ENCODE measurements at places on chromosomes 4 and X.

DNA sequence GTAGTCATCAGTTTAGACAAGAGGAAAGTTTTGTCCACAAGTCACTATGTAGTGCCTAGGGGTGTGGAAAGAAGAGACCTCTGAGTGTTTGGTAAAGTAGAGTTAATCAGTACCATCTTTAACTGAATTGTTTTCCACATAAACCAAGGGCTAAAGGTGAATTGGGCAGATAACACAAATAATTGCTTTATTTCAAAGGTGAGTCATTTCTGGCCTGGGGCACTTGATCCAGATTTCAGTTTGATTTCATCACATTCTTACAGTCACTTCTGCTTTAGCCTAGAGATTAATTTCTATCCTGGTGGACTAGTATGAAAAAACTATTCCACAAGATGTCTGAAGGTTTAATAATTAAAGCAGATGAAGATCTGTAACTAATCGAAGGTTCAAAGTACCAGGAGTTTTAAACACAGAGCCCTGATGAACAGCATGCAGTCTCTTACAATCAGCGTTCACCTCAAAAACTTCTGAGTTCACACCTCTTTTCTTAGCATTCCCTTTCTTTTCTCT, 74.5 kb upstream of the BOD1L1 start:
- no peak for DNase-seq

- no peak for DNase-seq
These were observed 7.5 kb downstream of the TSC22D3 start for GRCh38 chrX:107768051-107768450.

DNA sequence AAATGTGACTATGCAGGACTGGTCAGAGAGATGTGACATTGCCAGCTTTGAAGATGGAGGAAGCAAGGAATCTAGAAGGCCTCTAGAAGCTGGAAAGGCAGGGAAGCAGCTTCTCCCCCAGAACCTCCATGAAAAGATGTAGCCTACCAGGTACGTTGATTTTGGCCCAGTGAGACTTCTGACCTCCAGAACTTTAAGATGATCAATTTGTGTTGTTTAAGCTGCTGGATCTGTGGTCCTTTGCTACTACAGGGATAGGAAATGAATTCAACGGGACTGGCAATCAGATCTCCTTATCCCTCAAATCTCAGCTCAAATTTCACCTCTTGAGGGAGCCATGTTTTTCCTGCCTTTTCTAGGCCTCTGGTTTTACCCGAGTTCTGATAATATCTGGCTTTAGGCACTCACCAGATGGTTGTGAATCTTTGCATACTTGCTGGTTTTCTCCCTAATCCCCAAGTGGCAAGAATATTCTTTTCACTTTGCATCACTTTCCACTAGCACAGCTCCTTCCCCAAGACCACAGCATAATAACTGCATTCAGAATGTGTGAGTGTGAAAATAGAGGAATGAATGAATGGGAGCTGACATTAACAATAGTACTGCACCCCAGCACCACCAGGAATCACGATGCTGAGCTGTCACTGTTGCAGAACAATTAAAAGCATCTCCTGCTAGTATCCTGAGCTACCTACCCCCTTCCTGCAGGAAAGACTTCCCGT, 25.5 kb upstream of the TMSB4X start:
- DNase-seq, result no peak

DNA sequence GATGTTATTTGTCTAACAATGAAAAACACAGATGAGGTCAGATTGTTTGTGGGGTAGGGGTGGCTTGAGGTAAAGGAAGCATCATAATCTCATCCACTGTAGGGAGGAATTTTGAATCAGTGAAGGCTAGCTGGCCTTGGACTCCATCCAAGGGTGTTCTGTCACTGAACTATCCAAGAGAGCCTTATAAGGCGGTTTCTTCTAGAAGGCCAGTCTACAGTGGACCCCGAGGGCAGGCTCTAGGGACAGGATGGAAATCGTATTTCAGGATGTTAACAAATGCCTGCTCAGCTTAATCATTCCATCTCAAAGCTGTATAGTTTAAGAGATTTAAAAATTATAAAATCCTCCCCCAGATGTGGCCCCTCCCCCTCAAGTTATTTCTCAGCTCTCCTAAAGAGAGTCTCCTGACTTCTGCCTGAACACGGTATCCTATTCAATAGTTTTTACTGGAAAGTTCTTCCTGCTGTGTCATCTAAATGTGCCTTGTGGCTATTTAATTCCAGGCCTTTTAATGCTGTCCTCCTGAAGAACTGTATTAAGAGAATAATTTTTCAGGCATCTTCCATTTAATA, 8.0 kb downstream of the IGFBP7 start:
- DNase-seq, result no peak

- DNase-seq, result no peak
These were observed 46.9 kb downstream of the ACOX3 start for GRCh38 chr4:8393593-8394038.
